Kidney epithelial cell (primary cell): ENCODE measurements at places on chromosomes 1 and 21.

DNA sequence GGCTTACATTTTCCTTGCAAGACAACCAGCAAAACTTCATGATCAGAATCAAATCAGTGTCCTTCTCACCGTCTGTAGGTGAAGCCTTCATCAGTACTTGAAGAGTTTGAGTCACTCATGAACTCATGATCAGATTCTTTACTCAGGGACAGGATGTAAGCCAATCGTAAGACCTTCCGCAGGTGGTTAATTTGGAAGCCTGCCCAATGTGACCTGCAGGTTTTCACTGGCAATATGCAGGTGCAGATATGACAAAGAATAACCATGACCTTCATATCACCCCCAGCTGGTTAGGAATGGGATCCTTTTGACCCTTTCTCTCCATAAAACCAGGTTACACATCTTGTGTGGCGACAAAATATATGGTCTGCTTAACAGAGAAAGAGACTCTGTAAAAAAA is 2.4 kb upstream of the PRAMEF20 start:
- no peak for DNase-seq

- DNase-seq = no peak
Observed at GRCh38 chr21:45551783-45552695, 9.8 kb upstream of the SLC19A1 start.

- DNase-seq = no peak
Observed at GRCh38 chr1:95108792-95109191, 8.4 kb upstream of the TLCD4 start.

DNA sequence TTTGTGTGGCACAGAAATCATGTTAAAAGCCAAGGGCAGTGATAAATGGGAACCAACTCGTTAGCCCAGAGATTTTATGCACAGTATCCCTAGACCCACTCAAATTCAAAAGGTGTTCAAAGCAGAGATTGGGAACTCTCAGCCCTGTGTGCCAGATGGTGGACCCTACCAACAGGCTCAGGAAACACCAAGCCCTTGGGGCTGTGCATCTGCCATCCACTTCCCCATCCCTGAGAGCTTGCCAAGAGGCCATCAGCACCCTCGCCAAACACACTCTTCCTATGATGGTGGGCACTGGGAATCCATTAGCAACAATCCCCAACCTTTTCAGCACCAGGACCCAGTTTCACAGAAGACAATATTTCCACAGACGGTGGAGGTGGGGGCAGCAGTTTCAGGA is 194.2 kb upstream of the NFIA start:
- no peak for DNase-seq

GRCh38 chr1:63411066-63411465 is 43.6 kb downstream of the ALG6 start:
- no peak for DNase-seq

DNA sequence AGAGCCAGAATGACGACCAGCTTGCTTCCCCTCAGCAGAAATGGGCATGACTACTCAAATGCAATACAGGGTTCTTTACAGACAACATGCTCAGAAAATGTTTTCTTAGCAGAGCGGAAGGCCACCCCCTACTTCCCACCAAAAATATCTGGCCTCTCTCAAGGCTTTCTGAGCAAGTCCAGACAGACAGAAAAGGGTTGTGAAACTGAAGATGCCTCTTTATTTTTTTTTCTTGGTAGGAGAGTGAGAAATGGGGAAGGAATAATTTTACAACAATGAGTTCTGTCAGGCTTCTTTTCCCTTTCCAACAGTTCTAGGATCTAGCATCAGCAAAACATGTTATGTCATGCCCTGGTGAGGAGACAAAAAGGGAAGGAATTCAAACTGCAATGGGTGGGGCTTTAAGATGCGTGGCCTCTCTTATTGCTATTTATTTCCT is 172.0 kb upstream of the CAMK1G start:
- no peak for DNase-seq

- no peak for DNase-seq
Observed at GRCh38 chr1:32393832-32394140, 455 bp downstream of the BSDC1 start.

DNA sequence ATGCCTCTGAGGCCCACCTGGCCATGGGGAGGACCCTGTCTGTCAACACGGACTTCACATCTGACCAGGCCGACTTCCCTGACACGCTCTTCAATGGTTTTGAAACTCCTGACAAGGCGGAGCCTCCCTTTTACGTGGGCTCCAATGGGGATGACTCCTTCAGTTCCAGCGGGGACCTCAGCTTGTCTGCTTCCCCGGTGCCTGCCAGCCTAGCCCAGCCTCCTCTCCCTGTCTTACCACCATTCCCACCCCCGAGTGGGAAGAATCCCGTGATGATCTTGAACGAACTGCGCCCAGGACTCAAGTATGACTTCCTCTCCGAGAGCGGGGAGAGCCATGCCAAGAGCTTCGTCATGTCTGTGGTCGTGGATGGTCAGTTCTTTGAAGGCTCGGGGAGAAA is 101.8 kb downstream of the ADARB1 start:
- no peak for DNase-seq
